Activated T-cell treated with anti-CD3 and anti-CD28 coated beads for 1 hour (primary cell): ENCODE measurements at places on chromosomes 5 and 9.

- no peak for DNase-seq
Observed at GRCh38 chr5:133756036-133756435, 143.7 kb upstream of the FSTL4 start.

GRCh38 chr5:107705402-107706014 is 34.8 kb upstream of the EFNA5 start:
- no peak for DNase-seq

- DNase-seq = no peak
Observed at GRCh38 chr9:87567001-87567400, 69.3 kb downstream of the DAPK1 start.

DNA sequence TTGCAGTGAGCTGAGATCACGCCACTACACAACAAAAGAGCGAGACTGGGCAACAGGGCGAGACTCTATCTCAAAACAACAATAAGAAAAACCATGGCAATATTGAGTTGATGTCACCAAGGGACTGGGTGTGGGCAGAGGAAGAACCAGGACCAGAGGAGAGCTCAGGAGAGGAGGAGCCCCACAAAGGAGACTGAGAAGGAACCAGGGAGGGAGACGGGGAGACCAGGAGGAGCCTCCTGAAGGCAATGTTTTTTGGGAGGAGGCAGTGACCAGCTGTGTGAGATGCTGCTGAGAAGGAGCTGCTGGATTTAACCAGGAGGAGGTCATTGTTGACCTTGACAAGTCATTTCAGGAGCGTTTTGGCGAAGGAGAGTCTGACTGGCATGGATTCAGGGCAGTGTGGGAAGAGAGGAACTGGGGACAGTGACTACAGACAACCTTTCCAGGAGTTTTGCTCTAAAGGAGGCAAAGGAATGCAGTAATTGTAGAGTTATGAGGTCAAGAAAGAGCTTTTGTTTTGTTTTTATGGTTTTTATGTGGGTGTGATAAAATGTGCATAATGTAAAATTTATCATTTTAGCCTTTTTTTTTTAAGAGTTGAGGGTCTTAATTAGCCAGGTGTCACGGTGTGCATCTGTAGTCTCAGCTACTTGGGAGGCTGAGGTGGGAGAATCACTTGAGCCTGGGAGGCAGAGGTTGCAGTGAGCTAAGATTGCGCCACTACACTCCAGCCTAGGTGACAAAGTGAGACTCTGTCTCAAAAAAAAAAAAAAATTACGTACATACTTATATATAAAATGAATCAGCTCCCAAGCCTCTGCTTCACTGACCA is 17.9 kb downstream of the TRUB2 start:
- no peak for DNase-seq

DNA sequence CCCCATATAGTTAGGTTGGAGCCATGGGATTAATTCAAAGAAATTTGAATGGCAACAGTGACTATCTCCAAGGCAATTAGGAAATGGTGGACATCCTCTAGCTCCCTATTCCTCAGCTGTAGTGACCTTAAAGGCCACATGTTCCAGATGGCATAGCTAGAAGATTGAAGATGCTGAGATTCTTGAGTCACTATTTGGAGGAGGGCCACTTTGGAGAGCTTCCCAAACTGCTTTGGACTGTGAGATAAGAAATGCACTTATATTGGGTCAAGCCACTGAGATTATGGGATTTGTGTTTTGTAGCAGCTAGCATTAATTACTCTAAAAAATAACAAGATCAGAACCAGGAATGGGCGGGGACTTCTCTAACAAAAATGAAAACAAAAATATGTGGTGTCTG is 636.2 kb upstream of the CCNG1 start:
- no peak for DNase-seq
